ENCODE measurements at places on chromosomes 16 and 17. TPM values are rescaled to one million over a fixed set of nuclear protein-coding genes. Genes with fewer than 3 reads are reported as not detected.

DNA sequence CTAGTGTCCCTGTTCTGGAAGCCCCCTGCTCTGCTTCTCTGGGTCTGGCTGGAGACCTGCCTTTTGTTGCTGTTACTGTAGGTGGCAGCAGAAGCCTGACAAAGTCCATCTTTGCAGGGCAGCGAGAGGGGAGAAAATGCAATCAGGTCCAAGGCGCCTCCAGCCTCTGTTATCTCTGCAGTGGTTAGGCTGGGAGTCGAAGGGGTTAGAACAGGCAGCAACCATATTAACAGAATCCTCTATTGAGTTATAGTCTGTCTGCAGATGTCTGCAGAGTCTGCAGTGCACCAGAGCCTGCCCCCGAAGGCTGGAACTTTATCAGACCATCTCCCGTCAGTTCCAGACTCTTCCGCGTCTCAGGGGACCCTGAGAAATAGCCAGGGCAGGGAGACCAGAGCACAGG, 404.9 kb upstream of the EEF2KMT start:
- peak; percentile 18 for DNase-seq

DNA sequence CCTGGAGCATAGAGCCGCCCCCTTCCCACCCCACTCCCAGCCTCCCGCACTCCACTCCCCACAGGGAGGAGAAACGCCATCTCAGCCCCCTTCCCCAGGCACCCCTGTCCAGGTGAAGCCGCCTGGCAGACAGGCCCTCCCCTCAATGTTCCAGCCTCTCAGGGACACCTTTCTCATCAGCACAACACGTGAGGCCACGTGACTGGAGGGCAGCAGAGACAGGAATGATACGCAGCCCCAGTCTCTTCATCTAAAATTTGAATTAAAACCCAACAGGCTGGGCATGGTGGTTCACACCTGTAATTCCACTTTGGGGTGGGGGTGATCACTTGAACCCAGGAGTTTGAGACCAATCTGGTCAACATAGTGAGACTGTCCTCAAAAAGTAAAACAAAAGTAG, 20.2 kb upstream of the AATK start:
- no peak for DNase-seq

DNA sequence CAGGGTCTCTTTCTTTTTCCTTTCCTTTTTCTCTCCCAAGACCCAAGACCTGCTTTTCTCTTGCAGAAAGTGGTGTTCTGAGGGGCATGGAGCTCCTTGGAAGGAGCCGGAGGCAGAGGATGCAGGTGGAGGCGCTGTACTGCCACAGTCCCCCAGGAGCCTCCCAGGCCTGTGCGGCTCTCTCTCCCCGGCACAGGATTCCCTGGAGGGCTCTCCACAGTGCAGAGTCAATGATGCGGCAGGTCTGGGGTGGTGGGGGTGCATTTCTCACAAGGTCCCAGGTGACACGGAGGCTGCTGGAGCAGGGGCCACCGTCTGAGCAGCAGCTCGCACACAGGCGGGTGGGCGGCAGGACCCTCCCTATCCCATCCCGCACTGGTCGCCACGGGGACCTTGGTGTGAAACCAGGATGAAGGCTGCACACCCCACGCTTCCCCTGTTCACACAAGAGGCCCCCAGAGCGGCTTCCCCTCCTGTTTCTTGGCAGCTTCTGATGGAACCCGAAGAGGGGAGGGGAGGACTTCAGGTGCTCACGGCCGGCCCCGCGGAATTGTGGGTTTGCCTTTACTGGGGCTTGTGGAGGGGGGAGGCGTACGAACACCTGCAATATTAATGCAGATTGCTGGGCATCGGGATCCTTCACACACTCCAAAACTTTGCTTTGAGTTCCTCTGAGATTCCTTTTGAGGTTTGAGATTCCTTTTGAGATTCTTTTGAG, 186.9 kb downstream of the ENGASE start:
- DNase-seq = no peak

The KRT33A gene
- not detected for polyA plus RNA-seq

The IL21R gene
- polyA plus RNA-seq = 3.7 TPM

The CRYBA1 gene
- polyA plus RNA-seq = not detected

GRCh38 chr17:65013613-65014391, 42.7 kb downstream of the GNA13 start:
- peak; percentile 46 for DNase-seq

DNA sequence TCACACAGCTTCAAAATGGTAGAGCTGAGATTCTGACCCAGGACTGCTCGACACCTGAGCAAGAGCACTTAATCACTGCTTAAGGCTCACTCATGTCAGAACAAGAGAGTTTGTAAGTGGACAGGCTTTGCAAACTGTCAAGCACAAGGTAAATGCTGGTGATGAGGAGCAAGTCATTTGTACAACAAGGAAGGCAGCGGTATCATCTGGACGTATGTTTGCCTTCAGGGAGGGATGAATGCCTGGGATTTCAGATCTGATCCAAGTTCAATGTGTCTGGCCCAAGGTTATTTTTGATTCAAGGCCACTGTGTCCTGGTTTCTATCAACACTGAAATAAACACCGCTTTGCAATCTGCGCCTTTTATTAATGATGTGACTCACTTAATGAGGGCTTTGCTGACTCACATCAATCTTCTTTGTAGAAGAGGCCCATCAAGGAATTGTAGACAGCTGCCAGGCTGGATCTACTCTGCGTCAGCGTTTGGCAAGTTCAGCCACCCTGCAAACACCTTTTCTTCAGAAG, 174.4 kb upstream of the HS3ST3A1 start:
- peak; percentile 36 for DNase-seq

The CCR7 gene
- 0.63 TPM for polyA plus RNA-seq

GRCh38 chr17:65987988-65988387, 203.9 kb downstream of the CEP112 start:
- DNase-seq = no peak

DNA sequence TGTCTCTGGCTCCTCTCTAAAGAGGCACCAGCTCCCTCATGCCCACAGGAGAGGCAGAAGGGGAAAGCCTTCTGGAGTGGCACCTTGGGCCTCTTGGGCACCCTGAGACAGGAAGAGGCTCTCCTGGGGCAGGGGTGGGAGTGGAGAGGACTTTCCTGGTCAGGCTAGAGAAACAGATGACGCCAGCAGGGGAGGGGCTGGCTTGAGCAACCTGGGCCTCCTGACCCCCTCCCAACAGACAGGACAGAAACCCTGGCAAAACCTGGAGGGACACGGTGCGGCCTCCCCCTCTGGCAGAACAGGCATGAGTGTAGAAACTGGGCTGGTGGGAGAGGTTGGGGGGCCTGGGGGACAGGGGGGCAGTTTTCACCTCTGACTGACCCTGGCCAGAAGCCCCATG, 6.1 kb downstream of the SMIM5 start:
- DNase-seq = no peak

- peak; percentile 66 for DNase-seq
Observed at GRCh38 chr16:24539850-24540601, 660 bp downstream of the RBBP6 start.

DNA sequence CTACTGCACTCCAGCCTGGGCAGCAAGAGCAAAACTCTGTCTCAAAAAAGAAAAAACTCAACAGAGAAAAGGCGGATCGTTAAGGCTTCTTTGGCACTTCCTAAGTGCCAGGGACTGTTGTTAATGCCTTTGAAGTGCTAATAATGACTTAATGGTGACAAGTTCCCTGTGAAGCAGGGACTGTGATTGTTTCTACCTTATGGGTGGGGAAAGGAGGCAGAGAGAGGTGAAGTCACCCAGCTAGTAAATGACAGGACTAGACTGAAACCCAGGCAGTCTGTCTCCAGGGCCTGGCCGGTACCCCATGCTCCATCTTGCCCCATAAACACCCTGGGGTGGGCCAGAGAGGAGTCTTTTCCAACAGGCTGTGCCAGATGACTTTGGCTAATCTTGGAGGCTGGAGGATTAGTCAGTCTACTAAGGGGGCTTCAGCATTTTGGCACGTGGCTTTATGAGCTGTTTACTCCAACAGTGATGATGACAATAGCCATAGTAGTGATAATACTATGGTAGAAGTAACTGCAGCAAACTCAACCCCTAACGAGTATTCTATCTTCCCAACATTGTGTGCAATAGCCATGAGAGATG, 26.9 kb downstream of the ABCC1 start:
- DNase-seq = no peak

- DNase-seq = no peak
Observed at GRCh38 chr16:30777591-30778297, 9.3 kb downstream of the ZNF629 start.

The ASIC2 gene
- polyA plus RNA-seq = 0.55 TPM

The CDH3 gene
- 53.1 TPM for polyA plus RNA-seq

The SHISA9 gene
- polyA plus RNA-seq = 0.21 TPM

The HSD17B2 gene
- polyA plus RNA-seq = 0.38 TPM

DNA sequence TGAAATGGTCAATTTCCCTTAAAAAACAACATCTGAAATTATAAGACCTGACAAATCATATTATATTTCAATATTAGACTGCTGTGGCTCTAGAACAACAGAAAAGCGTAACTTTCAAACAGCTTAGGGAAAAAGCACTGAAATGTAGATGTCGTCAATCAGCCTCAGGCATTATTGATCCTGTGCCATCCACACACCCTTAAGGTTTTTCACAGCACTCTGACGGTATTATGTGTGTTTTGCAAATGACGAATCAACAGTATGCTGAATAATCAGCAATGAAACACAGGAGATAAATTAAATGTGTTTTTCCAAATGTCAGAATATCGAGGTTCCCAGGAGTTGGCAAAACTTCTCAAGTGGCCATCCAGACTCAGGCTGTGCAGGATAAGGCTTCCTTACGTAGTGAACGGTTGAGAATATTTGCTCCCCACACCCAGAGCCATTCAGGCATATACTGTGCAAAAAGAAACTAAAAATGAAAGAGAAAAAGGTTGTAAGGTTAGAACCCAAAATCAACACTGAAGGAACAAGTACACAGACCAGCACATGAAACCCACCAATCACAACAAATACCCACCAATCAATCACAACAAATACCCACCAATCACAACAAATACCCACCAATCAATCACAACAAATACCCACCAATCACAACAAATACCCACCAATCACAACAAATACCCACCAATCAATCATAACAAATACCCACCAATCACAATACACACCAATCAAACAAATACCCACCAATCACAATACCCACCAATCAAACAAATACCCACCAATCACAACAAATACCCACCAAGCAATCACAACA, 7.7 kb upstream of the MBTPS1 start:
- no peak for DNase-seq

DNA sequence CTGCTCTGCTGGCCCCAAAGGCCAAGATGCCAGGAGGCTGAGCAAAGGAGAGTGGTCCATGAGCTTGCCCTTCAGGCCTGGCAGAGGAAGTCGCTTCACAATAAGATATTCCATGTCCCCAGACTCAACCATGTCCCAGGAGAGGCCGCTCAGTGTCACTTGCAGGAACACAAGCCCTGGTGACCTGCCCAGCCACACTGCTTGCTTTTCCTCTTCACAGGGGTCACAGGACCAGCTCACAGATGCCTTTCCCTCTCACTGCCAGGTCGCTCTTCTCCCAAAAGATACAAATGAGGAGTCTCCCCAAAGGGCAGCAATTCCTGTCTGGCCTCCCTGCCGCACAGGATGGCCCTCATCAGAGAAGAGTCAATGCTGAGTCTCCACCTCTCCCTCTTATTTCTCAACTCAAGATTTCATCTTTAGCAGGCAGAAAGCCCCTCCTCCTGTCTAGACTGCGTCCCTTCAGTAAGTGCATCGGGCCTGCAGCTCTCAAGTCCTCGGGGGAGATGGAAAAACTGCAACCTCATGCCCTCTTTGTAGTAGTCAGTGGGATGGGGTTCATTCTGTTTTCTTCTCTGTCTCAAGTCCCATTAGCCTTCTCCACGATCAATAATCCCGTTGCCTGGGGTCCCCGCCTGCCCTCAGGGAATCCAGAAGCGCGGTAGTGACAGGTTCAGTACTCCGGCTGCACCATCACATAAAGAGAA, 5.0 kb downstream of the JUP start:
- DNase-seq = no peak

GRCh38 chr17:77480509-77481215, 339.9 kb downstream of the SEC14L1 start:
- DNase-seq = no peak

The ATP6V0A1 gene
- polyA plus RNA-seq = 46.1 TPM

The TBC1D3G gene
- polyA plus RNA-seq = not detected

- no peak for DNase-seq
Observed at GRCh38 chr16:346587-346986, 5.9 kb downstream of the AXIN1 start.

DNA sequence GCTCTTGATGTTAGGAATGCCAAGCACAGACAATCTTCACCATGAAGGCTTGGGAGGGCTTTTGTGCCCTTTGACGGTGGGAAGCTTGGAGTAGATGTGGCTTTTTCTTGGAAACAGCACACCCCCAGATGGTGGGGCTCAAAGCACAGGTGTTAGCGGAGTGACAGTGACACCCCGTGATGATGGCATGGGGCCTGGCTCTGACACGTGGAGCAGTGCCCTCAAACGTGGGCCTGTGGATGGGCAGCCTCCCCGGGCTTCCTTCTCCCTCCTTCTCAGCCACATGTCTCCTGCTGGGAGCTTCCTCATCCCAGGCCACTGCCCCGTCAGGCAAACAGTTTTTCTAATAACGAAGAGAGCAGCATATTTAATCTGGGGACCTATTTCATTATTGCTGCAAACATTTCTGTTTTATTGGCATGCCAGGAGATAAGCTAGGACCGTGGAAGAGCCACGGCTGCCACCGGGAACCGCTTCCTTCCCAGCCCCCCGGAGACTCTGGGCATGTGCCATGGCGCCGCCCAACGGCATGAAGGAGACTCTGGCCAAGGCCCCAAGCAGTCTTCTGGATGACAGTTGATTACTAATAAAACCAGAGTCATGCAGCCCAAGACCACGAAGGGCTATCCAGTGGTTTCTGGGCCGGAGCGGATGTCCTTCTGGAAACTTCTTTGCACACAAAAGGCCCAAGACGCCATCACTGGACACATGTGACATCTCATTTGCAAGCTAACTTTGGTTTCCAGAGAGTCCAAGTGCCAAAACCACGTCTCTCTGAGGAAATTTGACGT, 280.3 kb upstream of the FOXF1 start:
- DNase-seq = no peak

GRCh38 chr17:47635734-47636133, 14.0 kb upstream of the KPNB1 start:
- no peak for DNase-seq

The TBC1D3C gene
- 0.39 TPM for polyA plus RNA-seq

DNA sequence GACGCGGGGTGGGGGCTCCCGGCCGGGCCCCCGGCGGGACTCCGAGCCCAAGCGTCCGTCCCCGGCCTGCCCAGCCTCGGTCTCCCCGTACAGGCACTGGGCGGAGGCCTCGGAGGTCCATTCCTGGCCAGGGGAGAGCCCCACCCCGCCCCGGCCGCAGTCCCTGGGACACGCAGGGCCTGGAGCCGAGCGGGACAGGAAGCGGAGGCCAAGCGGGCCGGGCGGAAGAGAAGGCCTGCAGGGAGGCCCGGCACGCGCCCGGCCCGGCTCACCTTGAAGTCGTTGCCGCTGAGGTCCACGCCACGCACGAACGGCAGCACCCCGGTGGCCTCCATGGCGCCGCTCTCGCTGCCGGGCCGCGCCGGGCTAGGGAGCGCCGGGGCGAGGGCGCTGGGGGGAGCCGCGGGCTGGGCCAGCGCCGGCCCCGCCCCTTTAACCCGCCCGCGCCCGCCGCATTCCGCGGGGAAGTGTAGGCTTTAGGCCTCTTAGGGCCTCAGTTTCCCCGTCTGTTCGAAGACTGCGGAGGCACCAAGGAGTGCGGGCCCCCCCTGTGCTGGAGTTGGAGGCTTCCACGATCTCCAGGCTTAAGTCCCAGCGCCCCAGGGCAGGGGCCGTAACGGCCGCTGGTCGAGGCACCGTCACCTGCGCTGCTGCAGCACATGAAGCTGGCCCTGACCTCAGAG, at the start of gene FLII:
FLII (minus strand) TSS at position 383 of the 683 bp plus-strand sequence; CDS start at position 335, 48 bp downstream.
- peak; percentile 46 for DNase-seq

Data from left lung (tissue), 14 donors.